Heart left ventricle (tissue), 16 donors: ENCODE measurements at places on chromosomes 1 and 21. TPM values are rescaled to one million over a fixed set of nuclear protein-coding genes. Genes with fewer than 3 reads are reported as not detected.
A peak's percentile ranks its signal among the peaks of the same experiment; 100 is the strongest.

DNA sequence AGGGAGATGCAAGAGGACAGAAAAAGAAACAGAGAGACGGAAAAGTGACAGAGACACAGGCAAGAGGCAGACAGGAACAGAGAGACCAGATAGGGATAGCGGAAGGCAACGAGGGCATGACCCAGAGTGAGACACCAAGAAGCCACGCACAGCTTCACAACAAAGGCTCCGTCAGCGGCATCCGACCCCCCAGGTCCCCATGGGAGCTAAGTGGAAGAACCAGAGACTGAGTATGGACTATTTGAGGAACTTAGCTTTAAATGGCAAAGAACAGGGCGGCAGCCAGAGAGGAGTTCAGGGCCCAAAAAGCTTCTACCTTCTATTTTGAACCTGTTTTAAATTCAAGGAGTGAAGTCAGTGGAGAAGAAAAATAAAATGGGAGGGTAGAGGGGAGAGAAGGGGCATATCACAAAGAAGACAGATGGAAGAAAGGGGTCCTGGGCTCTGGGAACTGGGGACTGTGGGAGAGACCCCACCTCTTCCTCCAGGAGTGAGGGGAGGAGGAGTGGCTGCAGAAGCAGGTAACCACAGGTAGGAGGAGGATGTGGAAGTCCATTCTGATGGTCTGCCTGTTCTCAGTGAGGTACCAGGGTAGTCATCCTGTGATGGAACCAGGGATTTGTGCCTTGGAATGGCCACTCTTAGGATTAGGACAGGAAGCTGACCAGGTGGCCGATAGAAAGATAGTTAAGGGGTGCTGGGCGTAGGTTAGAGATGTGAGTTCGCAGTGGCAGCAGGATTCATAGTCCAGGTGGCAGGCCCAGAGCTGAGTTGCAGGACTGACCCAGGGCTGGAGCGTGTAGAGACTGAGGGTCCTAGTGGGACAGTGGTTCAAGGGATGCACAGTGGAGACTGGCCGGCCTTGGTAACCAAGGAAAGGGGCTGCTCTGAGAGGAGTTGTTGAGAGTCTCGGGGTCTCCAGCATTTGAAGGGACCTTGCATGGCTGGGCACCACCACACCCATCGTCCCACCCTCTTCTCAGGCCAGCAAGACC, 37.7 kb downstream of the CSMD2 start:
- DNase-seq = no peak
- H3K27me3 ChIP-seq = peaks cover 16% of the 10 kb centered on the region
- H3K36me3 ChIP-seq = no peaks in the 10 kb centered on the region
- no peaks in the 10 kb centered on the region for H3K4me1 ChIP-seq
- H3K4me3 ChIP-seq = no peak overlapping the region

FMO5 gene
- total RNA-seq = 0.74 TPM

GRCh38 chr1:36157115-36157903, 1.3 kb downstream of the MAP7D1 start:
- H3K36me3 ChIP-seq = no peaks in the 10 kb centered on the region
- H3K27ac ChIP-seq = peak overlapping the region; percentile 100
- peak overlapping the region; percentile 99 for H3K4me3 ChIP-seq
- peaks cover 47% of the 10 kb centered on the region for H3K4me1 ChIP-seq

DNA sequence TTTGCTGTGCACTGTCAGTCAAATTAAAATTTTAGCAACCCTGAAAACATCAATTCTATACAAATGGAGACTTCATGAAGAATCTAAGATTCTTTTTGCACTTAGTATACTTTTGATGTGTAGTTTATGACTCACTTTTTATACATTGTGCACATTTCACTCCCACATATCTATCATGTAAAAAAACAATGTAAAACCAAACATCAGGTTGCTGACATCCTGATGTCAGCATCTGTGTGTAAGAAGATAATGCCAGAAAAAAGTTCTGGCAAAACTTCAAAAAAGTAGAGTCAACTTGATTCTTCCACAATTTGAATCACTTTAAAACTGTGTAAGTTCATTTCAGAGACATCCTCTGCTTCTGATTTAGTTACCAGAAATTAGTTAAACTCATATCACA, 115.7 kb downstream of the CENPF start:
- H3K27me3 ChIP-seq = no peaks in the 10 kb centered on the region
- H3K4me3 ChIP-seq = no peak overlapping the region
- H3K27ac ChIP-seq = no peak overlapping the region
- no peaks in the 10 kb centered on the region for H3K36me3 ChIP-seq
- H3K4me1 ChIP-seq = no peaks in the 10 kb centered on the region
- no peak for DNase-seq

OR2L3 gene
- total RNA-seq = not detected

DNA sequence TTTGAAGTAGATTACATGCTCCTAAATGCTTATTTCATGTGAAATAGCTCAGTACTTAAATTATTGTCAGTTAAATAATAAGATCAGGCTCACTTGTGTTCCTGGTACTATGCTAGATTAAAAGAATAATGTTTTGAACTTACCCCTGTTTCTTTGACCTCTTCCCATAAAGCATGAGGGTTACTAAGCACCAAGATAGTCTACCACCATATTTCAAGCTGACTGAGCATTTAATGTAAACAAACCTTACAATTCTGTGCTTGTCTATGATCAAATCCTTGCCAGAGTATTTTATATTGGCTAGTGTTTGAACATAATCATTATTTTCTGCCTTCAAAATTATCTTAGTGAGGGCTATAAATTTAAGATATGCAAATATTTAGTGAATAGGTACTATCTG, 98.1 kb downstream of the LHX9 start:
- H3K27ac ChIP-seq = no peak overlapping the region
- no peaks in the 10 kb centered on the region for H3K36me3 ChIP-seq
- no peak for DNase-seq
- no peaks in the 10 kb centered on the region for H3K27me3 ChIP-seq
- H3K4me1 ChIP-seq = no peaks in the 10 kb centered on the region
- no peak overlapping the region for H3K4me3 ChIP-seq

DNA sequence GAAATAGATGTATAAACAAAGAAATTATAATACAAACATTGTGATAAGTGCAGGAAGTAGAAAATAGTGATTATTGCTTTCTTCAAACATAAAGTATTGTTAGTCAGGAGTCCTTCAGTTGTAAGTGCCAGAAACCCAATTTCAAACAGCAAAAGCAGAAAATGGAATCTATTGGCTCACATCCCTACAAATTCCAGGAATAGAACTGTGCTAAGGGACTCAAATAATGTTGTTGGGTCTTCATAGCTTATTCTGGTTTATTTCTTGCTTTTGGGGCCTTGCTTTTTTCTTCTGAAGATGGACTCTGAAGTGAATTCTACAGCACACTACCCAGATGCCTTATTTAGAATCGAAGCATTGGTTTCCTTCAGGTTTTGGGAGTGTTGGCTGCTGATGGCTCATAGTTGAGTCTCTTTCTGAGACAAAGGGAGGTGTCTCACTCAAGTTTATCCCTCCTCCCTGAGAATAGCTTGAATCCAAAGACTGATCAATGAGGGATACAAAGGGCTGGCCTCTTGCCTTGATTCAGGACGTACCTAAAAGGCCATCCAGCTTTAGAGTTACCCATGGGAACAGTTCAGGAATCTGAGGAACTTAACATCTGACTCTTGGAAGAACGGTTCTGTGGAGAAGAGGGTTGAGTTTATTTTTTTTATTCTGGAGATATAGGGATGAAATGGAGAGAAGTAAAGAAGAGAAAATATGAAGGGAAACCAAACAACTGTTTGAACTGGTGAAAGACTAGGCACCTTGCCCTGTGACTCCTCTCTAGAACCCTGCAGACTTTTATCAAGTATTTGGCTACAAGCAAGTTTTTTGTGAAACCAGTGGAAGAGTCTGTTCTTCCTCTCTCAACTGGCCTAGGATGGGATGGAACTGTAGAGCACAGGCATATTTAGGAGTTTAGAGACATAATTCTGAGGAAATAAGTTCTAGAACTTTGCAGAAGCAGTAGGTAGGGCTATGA, 39.0 kb upstream of the ATG4C start:
- DNase-seq = no peak
- H3K4me1 ChIP-seq = no peaks in the 10 kb centered on the region
- H3K27ac ChIP-seq = no peak overlapping the region
- H3K27me3 ChIP-seq = no peaks in the 10 kb centered on the region
- H3K36me3 ChIP-seq = no peaks in the 10 kb centered on the region
- H3K4me3 ChIP-seq = no peak overlapping the region

DNA sequence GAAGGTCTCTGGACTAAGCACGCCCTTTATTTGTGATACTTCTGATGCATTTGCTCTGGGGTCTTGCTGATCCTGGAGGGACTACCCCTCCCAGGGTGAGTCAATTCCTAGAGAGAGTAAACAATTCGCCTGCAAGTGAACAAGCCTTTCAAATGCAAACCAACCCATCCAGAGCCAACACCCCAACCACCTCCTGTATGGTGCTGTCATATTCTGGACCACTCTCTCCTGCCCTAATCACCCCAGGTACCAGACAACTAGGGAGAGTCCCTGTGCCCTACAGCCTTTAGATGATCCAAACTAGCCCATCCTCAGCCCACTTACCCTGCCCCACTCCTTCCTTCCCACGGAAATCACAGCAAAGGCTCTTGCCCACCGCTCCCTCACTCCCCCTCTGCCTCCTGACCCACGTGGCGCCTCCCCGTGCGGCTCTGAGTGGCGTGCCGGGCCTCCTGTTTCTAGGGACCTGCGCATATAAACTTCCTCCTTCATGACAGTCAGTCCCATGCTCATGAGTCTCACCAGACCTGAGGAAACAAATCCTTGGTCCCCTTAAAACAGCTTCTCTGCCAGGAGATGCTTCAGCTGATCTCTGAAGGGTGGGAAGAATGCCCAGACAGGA, 37.2 kb downstream of the ACTA1 start:
- peaks cover 13% of the 10 kb centered on the region for H3K27me3 ChIP-seq
- no peak overlapping the region for H3K27ac ChIP-seq
- DNase-seq = no peak
- no peak overlapping the region for H3K4me3 ChIP-seq

DNA sequence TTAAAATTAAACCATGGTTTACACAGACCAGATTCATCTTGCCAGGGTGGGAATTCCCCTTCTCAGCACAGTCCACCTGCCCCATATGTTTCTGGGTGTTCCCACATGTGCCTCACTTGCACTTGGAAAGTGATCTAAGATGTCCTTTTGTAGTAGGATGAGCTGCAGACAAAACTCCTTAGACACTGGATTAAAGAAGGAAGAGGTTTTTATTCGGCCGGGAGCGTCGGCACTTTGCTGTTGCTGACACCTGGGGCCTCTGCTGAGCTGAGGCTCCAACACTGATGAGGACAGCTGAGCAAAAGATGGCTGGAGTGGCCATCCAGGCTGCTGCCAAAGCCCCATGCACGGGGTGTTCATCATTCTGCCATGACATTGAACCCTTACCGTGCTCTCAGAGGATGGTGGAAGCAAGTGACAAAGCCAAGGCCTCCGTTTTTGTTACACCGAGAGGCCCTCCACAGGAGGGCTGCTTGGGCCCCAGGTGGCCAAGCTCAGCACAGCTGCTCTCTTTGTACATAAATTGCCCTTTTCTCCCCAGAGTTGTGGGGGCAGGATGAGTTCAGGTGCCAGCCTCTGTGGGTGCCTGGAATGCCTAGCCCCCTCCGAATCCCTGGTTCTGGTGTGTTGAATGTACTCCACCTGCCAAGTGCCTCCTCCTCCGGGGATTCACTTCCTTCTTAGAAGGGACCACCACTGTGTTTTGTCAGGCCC, 7.3 kb upstream of the ACOT11 start:
- no peaks in the 10 kb centered on the region for H3K27me3 ChIP-seq
- H3K27ac ChIP-seq = no peak overlapping the region
- H3K36me3 ChIP-seq = no peaks in the 10 kb centered on the region

GJA8 gene
- total RNA-seq = not detected

DNA sequence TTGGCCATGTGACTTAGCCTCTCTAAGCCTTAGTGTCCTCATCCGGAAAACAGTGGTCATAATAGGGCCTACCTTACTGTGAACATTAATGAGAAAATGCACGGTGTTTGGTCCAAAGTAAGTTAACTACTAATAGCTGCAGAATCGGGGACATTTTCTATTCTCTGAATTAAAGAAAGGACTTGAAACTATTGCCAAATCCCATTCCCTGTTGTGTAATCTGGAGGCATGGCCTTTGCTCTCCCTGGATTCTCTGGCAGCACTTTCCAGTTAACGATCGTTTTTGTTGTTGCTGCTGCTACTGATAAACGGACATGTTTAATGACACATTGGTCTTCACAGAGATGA, 30.5 kb downstream of the FMO4 start:
- H3K27me3 ChIP-seq = no peaks in the 10 kb centered on the region
- H3K36me3 ChIP-seq = no peaks in the 10 kb centered on the region
- H3K4me1 ChIP-seq = no peaks in the 10 kb centered on the region
- no peak overlapping the region for H3K27ac ChIP-seq
- no peak overlapping the region for H3K4me3 ChIP-seq
- DNase-seq = no peak

CD5L gene
- total RNA-seq = 0.19 TPM

- peak overlapping the region; percentile 99 for H3K27ac ChIP-seq
- H3K4me3 ChIP-seq = peak overlapping the region; percentile 93
- peaks cover 50% of the 10 kb centered on the region for H3K4me1 ChIP-seq
- DNase-seq = peak; percentile 93
- H3K27me3 ChIP-seq = no peaks in the 10 kb centered on the region
These were observed 753 bp downstream of the KIF1B start for GRCh38 chr1:10210841-10211804.

DNA sequence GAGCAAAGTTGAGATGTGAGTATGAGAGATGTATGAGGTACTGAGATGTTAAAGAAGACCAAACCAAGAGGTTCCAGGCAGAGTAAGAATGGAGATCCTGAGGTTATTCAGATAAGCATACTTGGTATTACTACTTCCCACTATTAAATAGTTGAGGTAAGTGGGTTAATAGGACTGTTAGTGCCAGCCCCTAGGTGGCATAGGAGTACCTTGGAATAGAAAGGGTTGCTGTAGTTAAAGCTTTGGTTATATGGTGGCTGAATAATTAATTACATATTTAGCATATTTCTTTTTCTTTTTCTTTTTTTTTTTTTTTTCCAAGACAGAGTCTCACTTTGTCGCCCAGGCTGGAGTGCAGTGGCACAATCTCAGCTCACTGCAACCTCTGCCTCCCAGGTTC, 397.9 kb upstream of the TMPRSS15 start:
- H3K4me3 ChIP-seq = no peak overlapping the region
- H3K27me3 ChIP-seq = no peaks in the 10 kb centered on the region
- H3K36me3 ChIP-seq = no peaks in the 10 kb centered on the region
- no peaks in the 10 kb centered on the region for H3K4me1 ChIP-seq
- DNase-seq = no peak
- H3K27ac ChIP-seq = no peak overlapping the region

GRCh38 chr1:206658264-206658980, 23.1 kb downstream of the DYRK3 start:
- H3K27ac ChIP-seq = peak overlapping the region; percentile 96
- H3K36me3 ChIP-seq = no peaks in the 10 kb centered on the region
- no peak overlapping the region for H3K4me3 ChIP-seq
- no peaks in the 10 kb centered on the region for H3K27me3 ChIP-seq
- H3K4me1 ChIP-seq = peaks cover 42% of the 10 kb centered on the region

DNA sequence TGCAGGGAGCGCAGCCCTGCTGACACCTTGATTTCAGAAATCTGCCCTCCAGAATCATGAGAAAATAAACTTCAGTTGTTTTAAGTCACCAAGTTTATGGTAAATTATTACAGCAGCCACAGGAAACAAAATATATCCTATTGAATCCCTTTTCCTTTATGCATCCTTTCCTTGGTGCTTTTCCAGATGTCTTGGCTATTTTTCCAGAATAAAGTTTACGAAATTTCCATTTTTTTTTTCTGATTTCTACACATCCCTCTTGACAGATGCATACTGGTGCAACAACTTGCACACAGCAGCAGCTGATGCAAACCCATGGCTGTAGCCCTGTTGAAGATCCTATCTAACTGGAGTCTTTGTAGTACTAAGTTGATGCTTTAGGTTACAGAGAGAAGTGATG, 111.1 kb upstream of the KCNE2 start:
- no peak overlapping the region for H3K27ac ChIP-seq
- DNase-seq = no peak
- H3K27me3 ChIP-seq = no peaks in the 10 kb centered on the region
- H3K36me3 ChIP-seq = no peaks in the 10 kb centered on the region
- H3K4me3 ChIP-seq = no peak overlapping the region

FMO4 gene
- 2.9 TPM for total RNA-seq

OR10Z1 gene
- total RNA-seq = not detected

SLC35E2B gene
- total RNA-seq = 15.7 TPM
